ENCODE measurements at places on chromosomes 2 and 18. TPM values are rescaled to one million over a fixed set of nuclear protein-coding genes. Genes with fewer than 3 reads are reported as not detected.

GRCh38 chr18:39841482-39842365 is 2113.3 kb upstream of the PIK3C3 start:
- DNase-seq = peak; percentile 79
- peak overlapping the region; percentile 81 for H3K4me3 ChIP-seq
- no peaks in the 10 kb centered on the region for H3K27me3 ChIP-seq
- H3K36me3 ChIP-seq = no peaks in the 10 kb centered on the region

DNA sequence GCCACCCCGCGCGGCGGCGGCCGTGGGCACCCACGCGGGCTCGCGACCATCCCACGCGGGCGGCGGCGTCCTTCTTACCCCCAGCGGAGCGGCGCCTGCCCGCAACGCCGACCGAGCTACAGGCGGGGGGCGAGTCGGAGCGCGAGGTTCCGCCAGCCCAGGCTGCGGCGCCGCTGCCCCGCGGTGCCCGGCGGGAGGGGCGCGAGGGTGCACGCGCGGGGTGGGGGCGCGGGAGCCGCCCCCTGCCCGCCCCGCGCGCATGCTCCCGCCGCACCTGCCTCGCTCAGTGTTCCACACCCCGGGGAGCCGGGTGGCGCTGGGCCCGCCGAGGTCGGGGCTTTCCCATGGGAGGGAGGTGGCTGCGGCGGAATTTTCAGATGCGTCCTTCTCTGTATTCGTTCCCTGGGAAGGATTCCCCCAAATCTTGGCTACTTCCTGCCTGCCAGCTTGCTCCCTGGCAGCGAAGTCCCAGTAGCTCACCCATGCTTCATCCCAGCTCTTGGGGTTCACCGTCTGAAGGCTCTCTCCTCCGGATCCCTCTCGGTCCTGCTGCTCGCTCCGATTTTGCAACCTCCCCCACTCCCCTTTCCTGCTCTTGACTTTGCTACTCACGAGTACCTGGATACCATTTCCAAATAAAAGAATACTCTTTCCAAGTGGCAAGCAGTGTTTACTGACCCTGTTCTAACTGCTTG is at the start of gene L3MBTL4:
Gene L3MBTL4, minus strand, starts transcription at position 189 of the 695 bp plus-strand sequence. CDS start 103,286 bp downstream, outside the sequence.
- peak within 1 kb of the TSS; percentile 94 for H3K4me3 ChIP-seq
- DNase-seq = peak; percentile 52
- H3K27ac ChIP-seq = no peak within 1 kb of the TSS
- H3K4me1 ChIP-seq = peaks cover 2% of the 10 kb centered on the region
- peaks cover 3% of the 10 kb centered on the region for H3K27me3 ChIP-seq

DNA sequence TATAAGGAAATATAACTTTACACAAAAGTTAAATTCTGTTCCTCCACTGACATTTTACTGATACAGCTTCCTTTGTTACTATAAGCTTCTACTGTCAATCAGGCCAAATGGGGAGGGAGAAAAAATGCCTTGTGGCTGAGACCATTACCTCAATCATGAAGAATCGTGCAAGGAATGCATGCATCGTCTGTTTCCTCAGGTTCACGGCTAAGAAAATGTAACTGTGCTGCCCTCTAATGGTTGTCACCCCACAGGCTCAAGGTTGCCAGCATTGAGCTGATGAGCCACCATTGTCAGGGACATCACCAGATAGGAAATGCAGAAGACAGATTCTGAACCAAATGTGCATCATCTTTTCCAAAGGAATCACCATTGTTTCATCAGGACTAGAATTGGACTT is 426.9 kb downstream of the CDH2 start:
- no peaks in the 10 kb centered on the region for H3K4me1 ChIP-seq
- H3K4me3 ChIP-seq = no peak overlapping the region
- H3K27ac ChIP-seq = no peak overlapping the region
- H3K27me3 ChIP-seq = no peaks in the 10 kb centered on the region
- DNase-seq = peak; percentile 80

DNA sequence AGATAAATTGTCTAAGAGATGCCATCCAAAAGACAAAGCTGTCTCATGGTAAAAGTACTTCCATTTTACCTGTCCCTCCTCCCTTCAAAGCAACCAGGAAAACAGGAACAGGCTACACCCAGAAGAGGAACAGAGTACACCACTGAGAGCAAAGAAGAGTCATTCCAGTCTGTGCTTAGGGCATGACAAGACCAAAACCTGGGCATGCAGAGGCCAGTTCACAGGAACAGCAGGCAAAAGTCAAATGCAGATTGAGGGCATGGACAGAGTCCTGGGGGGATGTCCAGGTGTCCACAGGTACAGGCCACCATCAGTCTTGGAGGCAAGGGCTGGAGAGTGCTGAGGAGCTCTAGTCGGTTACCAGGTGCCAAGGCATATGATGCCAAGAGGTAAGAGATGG is 23.7 kb downstream of the PLEK start:
- H3K4me3 ChIP-seq = no peak overlapping the region
- DNase-seq = no peak
- no peaks in the 10 kb centered on the region for H3K36me3 ChIP-seq
- no peaks in the 10 kb centered on the region for H3K4me1 ChIP-seq
- H3K27me3 ChIP-seq = no peaks in the 10 kb centered on the region
- H3K27ac ChIP-seq = no peak overlapping the region

GRCh38 chr18:26655525-26656430 is 107.4 kb upstream of the KCTD1 start:
- peaks cover 3% of the 10 kb centered on the region for H3K4me1 ChIP-seq
- peak overlapping the region; percentile 75 for H3K4me3 ChIP-seq
- peak; percentile 74 for DNase-seq
- peaks cover 7% of the 10 kb centered on the region for H3K27me3 ChIP-seq
- no peaks in the 10 kb centered on the region for H3K36me3 ChIP-seq

DNA sequence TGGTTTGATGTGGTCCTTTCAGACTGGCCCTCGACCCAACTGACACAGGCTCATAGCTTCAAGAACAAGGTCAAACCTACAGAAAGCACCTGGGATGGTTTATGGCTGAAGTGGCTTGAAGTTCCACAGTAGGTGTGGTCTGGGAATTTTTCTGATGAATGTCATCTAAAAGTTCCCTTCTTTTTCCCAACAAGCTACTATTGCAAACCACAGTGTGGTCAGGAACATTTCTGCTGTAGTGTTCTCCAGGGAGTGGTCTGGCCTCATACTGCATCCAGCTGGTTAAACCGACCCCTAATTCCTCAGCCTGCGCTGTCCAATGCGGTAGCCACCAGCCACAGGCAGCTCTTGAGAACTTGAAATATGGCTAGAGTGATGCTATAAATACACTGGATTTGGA is 92.7 kb downstream of the FAM124B start:
- H3K4me3 ChIP-seq = no peak overlapping the region
- no peak overlapping the region for H3K27ac ChIP-seq
- no peaks in the 10 kb centered on the region for H3K27me3 ChIP-seq
- H3K36me3 ChIP-seq = no peaks in the 10 kb centered on the region

- no peaks in the 10 kb centered on the region for H3K4me1 ChIP-seq
- no peak overlapping the region for H3K4me3 ChIP-seq
- DNase-seq = no peak
- H3K36me3 ChIP-seq = peaks cover 8% of the 10 kb centered on the region
Observed at GRCh38 chr2:30239986-30240752, 8.8 kb downstream of the LBH start.

REG1B gene
- not detected for total RNA-seq

PLCL1 gene
- not detected for total RNA-seq

DSG1 gene
- not detected for total RNA-seq

ANKRD39 gene
- total RNA-seq = 13.0 TPM
